Sciatic nerve (tissue), 2 donors: ENCODE measurements at places on chromosomes 16 and 17. TPM values are rescaled to one million over a fixed set of nuclear protein-coding genes. Genes with fewer than 3 reads are reported as not detected.

GRCh38 chr16:1428511-1428910 is 2.4 kb upstream of the PERCC1 start:
- DNase-seq, result no peak

GRCh38 chr16:29825145-29826044 is 5.1 kb downstream of the MVP start:
- DNase-seq, result no peak

- DNase-seq, result no peak
Measured at GRCh38 chr16:67226295-67226803, 581 bp upstream of the TMEM208 start.

DNA sequence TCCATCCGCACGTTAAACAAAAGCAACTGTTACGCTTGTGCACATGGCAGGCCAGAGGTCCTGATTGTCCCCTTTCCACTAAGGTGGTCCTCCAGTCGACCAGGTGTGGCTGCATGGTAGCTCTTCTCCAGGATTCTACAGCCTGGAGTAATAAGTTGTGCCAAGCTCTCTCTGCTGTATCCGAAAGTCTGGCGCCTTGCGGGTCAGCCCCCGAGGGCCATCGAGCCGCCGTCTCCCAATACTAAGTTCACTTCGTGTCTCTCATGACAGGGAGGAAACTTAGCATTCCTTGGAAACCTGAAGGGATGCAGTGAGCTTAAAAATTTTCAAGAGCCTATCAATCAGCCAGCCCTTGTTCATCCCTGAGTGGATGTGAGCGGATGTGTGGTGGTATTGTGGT is 5.3 kb upstream of the ENDOV start:
- DNase-seq, result no peak

- DNase-seq, result no peak
Measured at GRCh38 chr17:67420994-67421393, 43.9 kb downstream of the PITPNC1 start.

DNA sequence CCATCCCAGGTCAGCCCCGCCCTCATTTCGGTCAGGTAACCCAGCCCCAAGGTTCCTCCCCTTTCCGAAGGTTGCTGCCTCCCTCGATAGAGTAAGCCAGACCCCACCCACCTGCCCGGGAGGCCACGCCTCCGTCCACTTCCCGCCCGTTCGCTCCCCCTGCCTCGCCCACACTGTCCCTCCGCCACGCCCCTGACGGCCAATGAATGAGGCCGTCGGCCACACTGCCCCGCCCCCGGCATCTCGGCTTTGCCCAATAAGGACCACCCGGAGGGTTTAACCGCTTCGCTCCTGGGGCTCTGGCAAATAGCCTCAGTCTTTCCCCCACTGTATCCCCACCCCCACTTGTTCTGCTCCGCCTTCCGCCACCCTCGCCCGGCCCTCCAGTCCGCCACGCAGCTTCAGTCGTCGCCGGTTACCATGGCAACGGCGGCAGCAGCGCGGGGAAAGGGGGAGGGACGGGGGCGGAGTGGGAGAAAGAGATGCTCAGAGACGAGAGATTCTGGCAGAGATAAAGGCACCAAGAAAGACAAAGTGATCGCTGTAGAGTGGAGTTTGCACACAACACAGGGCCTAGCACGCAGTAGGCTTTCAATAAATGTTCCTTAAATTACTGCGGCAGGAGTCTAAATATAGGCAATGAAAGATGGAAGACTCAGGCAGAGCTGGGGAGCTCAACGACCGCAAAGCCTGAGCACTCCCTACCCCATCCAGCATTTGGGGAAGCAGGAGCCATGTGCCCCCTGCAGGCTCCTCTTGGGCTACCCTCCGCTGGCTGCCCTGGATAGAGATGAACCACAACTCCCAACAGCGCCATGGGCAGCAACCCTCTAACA is 5.1 kb downstream of the DLG4 start:
- peak; percentile 99 for DNase-seq

DNA sequence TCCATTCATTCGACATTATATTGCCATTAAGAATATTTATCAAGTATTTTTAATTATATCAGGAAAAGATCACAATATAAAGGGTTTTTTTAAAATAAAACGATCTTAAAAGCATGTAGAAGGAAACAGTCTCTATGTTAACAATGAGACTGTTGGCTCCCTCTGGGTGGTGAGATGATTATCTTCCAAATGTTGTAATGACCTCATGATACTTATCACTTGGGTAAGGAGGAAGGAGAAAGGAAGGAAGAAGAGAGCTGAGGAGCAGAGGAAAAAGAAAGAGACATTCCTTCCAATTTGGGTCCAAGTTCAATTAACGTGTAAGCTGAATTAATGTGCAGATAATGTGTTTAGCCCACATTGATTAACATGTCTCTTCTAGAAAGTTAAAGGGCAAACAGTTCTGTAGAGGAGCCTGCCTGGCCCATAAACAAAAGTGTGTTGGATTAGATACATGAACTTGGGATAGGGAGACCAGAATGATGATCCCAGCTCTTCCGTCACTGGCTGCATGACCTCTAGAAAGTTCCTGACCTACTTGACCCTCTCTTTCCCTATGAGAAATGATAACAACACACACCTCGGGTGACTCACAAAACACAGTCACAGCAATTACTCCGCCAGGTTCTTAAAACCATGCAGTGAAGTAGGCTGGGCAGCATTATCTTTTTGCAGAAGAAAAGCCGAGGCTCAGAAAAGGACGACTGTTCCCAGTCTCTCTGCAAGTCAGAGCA is 32.0 kb downstream of the PIMREG start:
- no peak for DNase-seq

GRCh38 chr16:78177987-78178386 is 78.5 kb downstream of the WWOX start:
- no peak for DNase-seq

DNA sequence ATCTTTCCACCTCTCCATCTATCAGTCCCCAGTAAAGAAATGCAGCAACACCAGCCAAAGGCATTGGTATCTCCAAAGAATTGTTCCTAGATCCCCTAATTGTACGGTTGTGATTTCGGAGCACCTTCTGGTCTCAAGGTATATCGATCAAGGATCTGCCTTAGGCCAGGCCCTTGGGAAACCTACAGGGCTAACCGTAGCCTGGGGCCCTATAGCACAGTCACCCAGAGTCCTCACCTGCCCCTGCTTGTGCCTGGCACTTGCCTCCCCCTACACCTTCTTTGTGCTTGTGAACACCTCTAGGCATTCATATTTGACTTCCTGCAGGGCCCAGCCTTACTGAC is 16.8 kb upstream of the AURKB start:
- no peak for DNase-seq

- no peak for DNase-seq
Measured at GRCh38 chr16:74633686-74634085, 26.8 kb upstream of the GLG1 start.

GRCh38 chr16:77971306-77972061 is 50.9 kb upstream of the CLEC3A start:
- peak; percentile 92 for DNase-seq

DNA sequence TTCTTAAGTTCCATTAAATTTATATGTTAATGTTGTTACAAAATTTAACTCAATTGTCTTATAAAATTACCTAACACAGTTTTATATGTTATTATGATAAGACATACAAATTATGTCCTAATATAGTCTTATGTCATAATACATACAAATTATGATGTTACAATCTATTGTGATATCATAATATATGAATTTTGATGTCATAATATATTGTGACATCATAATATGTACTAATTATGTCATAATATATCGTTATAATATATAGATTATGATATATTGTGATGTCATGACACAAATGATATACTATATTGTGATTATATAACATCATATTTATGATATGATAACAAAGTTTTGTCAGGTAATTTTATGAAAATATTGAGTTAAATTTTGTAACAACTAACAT is 1789.6 kb downstream of the TP53TG3F start:
- no peak for DNase-seq

- no peak for DNase-seq
Measured at GRCh38 chr16:69818891-69819545, 56.9 kb downstream of the WWP2 start.

- no peak for DNase-seq
Measured at GRCh38 chr17:61662741-61663140, 71.7 kb upstream of the NACA2 start.

DNA sequence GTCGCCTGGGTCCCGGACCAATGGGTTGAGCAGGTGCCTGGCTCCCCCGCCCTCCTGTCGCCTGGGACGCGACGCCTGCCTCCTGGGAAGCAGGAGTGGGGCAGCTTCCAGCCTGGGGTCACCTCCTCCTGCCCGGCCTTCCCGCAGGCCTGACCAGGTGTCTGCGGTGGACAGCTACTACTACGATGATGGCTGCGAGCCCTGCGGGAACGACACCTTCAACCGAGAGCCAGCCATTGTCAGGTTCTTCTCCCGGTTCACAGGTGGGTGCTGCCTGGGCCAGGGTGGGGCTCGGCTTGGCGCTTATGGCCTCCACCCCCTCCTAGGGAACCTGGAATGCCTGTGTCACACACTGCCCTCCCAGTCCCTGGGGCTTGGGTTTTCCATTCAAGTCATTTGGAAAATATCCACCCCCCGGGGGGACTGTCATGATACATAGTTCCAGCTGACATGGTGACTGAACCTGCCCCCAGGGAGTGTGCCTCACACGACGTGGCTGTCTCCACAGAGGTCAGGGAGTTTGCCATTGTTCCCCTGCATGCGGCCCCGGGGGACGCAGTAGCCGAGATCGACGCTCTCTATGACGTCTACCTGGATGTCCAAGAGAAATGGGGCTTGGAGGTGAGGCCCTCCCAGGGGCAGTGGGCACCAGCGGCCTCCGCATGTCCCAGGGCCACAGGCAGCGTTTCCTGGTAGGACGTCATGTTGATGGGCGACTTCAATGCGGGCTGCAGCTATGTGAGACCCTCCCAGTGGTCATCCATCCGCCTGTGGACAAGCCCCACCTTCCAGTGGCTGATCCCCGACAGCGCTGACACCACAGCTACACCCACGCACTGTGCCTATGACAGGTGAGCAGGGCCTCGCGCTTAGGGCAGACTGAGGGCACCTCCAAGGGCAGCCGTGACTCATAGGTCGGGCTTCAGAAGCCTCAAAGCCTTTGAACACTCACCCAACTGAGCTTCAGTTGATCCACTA is 2.3 kb downstream of the DNASE1 start:
- peak; percentile 56 for DNase-seq

DNA sequence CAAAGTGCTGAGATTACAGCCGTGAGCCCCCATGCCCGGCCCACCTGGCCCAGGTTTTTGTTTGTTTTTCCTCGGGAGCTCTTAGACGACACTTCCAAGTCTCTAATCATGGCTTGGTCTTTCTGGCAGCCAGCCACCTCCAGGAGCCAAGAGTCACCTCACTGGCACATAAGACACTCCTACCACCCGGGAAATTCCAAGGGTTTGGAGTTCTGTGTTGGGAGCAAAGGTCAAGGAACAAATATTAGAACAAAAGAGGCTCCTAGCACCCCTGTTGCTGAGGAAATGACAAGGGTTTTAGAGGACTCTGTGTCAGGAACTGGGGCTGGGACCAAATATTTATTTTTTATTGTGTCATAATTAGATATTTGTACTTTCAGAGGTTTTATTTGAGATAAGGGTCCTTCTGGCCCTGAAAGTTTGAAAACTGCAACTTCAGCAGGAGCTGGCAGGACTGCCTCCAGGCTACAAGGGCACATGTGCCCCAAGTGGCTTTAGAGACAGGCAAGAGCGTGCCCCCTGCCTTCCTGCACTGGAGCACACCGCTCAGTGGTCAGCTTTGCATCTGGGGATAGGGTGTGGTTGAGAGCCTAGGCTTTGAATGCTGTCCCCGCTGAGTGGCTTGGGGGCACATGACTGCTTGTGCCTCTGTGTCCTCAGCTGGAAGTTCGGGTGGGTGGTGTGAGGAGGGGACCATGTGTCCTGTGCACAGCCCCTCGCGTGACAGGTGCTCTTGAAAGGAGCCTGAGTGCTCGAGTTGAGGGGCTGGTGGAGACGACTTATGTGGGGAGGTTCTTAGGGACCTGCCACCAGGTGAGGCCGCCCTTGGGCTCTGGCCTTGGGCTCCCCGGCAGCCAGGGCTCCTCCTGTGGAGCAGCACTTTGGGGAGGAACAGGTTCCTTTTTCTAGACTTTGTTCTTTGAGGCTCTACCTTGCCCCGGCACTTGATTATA is 29.7 kb downstream of the MGRN1 start:
- DNase-seq, result no peak

- no peak for DNase-seq
Measured at GRCh38 chr16:80806927-80807340, 2.5 kb upstream of the CDYL2 start.

DNA sequence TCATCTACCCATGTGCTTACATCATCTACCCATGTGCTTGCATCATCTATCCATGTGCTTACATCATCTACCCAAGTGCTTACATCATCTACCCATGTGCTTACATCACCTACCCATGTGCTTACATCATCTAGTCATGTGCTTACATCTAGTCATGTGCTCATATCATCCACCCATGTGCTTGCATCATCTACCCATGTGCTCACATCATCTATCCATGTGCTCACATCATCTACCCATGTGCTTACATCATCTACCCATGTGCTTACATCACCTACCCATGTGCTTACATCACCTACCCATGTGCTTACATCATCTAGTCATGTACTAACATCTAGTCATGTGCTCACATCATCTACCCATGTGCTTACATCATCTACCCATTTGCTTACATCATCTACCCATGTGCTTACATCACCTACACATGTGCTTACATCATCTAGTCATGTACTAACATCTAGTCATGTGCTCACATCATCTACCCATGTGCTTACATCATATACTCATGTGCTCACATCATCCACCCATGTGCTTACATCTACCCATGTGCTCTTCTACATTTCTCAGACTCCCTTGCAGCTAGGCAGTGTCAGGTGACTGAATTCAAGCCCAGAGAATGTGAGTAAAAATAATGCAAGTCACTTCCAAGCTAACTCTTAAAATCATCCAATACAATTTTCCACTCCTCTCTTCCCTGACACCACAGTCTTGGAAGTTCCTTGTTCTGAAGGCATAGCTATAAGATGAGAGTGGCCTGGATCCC is 196.8 kb downstream of the CBLN1 start:
- no peak for DNase-seq

DNA sequence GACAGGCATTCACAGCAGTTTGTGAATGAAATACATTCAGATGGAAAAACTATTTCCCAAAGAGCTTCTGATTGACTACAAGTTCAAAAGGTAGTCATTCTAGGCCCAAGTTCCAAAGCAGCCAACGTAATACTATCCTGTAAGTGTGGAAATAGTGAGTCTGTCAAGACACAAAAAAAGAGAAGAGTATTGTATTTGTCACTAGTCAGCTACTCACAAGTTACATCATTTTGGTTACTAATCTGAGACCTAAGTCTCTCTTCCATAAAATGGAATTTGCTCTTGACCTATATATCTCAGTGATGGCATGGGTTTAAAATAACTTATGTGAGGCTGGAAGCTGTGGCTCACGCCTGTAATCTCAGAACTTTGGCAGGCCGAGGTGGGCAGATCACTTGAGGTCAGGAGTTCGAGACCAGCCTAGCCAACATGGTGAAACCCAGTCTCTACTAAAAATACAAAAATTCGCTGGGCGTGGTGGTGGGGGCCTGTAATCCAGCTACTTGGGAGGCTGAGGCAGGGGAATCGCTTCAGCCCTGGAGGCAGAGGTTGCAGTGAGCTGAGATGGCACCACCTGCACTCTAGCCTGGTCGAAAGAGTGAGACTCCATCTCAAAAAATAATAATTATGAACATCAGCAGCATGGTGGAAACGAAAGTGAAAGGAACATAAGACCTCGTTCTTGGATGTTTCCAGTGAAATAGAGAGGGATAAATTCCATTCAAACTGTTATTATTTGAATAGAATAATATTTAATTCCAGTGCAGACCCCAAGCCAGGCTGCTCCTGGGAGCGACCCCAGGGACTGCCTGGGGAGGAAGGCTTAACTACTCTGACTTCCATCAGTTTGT is 2.9 kb downstream of the CMC2 start:
- DNase-seq, result no peak

The GPR179 gene
- total RNA-seq, result 0.22 TPM

The TBC1D3 gene
- total RNA-seq, result not detected

The FADS6 gene
- total RNA-seq, result not detected

The KRT9 gene
- total RNA-seq, result not detected

The BIRC5 gene
- total RNA-seq, result 1.4 TPM
